ENCODE measurements at places on chromosomes 3 and 15.

- no peaks in the 10 kb centered on the region for H3K27me3 ChIP-seq
- no peaks in the 10 kb centered on the region for H3K4me1 ChIP-seq
- H3K27ac ChIP-seq, result no peak overlapping the region
- no peak overlapping the region for H3K4me3 ChIP-seq
- DNase-seq, result no peak
- no peaks in the 10 kb centered on the region for H3K36me3 ChIP-seq
Observed at GRCh38 chr15:53693729-53694475, 65.6 kb downstream of the WDR72 start.

- H3K4me3 ChIP-seq, result no peak overlapping the region
- peaks cover 2% of the 10 kb centered on the region for H3K27me3 ChIP-seq
- no peaks in the 10 kb centered on the region for H3K36me3 ChIP-seq
- no peak for DNase-seq
Observed at GRCh38 chr3:53269888-53270880, 14.4 kb upstream of the TKT start.

DNA sequence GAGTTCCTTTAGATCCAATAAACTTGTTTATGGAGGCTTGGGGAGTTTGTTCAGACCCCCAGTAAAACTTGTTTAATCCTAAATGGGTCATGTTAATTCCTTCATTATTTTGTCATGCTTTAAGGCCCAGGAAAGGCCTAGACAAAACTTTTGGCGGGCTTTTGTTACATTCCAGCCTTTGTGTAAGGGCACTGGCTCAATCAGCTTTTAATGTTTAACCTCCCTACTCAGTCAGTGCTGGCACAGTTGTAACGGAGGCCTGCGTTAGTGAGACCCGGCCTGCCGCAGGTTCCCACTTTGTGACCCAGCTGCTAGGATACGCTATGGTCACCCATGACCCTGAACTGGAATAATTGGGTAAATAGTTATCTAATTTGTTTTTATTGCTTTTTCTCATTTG lies 59.2 kb downstream of the OXSM start:
- no peak overlapping the region for H3K4me3 ChIP-seq
- no peaks in the 10 kb centered on the region for H3K36me3 ChIP-seq
- peaks cover 16% of the 10 kb centered on the region for H3K4me1 ChIP-seq
- peak overlapping the region; percentile 69 for H3K27ac ChIP-seq

GRCh38 chr3:46545818-46546630 lies 20.1 kb downstream of the LRRC2 start:
- DNase-seq, result no peak
- H3K27ac ChIP-seq, result no peak overlapping the region
- peaks cover 3% of the 10 kb centered on the region for H3K27me3 ChIP-seq
- no peaks in the 10 kb centered on the region for H3K36me3 ChIP-seq

- no peak for DNase-seq
- peak overlapping the region; percentile 89 for H3K4me3 ChIP-seq
- H3K27ac ChIP-seq, result peak overlapping the region; percentile 92
- no peaks in the 10 kb centered on the region for H3K27me3 ChIP-seq
- peaks cover 36% of the 10 kb centered on the region for H3K4me1 ChIP-seq
- H3K36me3 ChIP-seq, result peaks cover 3% of the 10 kb centered on the region
Observed at GRCh38 chr15:38454696-38455090, 766 bp downstream of the FAM98B start.

GRCh38 chr15:83858820-83859505 lies 205.0 kb downstream of the ADAMTSL3 start:
- no peaks in the 10 kb centered on the region for H3K4me1 ChIP-seq
- H3K27ac ChIP-seq, result no peak overlapping the region
- no peak overlapping the region for H3K4me3 ChIP-seq
- no peak for DNase-seq

- H3K27ac ChIP-seq, result no peak overlapping the region
- no peaks in the 10 kb centered on the region for H3K4me1 ChIP-seq
- no peaks in the 10 kb centered on the region for H3K36me3 ChIP-seq
- no peaks in the 10 kb centered on the region for H3K27me3 ChIP-seq
- H3K4me3 ChIP-seq, result no peak overlapping the region
- no peak for DNase-seq
Observed at GRCh38 chr3:116260491-116260890, 184.8 kb downstream of the LSAMP start.

DNA sequence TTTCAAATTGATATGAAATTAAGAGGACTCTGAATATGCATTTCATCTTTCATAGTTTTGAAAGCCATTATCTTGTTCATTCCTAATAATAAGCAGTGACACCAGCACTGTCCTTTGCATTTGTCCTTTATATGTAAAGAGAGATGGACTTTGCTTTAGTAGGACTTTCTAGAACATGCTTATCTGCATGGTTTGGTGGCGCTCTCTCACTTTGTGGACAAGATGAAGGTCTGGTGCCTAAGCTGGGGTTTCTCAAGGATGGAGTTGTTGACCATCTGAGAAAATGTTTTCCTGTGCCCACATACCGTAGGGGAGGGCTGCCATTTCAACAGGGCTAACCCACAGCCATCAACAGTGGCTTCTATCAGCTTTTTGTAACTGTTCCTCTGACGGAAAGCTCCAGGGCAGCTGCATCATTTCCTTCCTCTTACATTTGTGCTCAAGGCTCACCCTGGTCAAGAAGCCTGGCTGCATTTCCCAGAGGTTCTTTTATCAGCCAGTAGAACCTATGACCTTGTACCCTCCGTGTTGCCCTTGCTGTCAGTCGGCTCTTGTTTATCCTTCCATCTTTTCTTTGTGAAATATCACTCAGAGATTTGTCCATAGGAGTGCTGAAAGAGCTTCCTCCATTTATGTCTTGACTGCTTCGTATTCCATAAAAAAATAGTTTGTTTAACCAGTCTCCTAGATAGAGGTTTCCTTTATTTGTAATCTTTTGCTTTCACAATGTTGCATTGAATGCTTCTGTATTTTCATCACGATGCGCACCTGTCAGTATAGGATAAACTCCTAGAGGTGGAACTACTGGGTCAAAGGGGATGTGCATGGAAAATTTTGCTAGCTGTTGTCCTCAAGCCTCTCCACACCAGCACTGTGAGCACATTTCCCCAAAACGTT lies 44.6 kb downstream of the ABHD2 start:
- H3K4me3 ChIP-seq, result no peak overlapping the region
- no peak for DNase-seq
- peak overlapping the region; percentile 45 for H3K27ac ChIP-seq
- H3K27me3 ChIP-seq, result no peaks in the 10 kb centered on the region
- H3K4me1 ChIP-seq, result peaks cover 42% of the 10 kb centered on the region
- peaks cover 22% of the 10 kb centered on the region for H3K36me3 ChIP-seq

- no peak for DNase-seq
- no peak overlapping the region for H3K4me3 ChIP-seq
- peaks cover 4% of the 10 kb centered on the region for H3K27me3 ChIP-seq
- H3K4me1 ChIP-seq, result peaks cover 3% of the 10 kb centered on the region
- no peak overlapping the region for H3K27ac ChIP-seq
Observed at GRCh38 chr3:152511904-152512303, 243.2 kb downstream of the MBNL1 start.

DNA sequence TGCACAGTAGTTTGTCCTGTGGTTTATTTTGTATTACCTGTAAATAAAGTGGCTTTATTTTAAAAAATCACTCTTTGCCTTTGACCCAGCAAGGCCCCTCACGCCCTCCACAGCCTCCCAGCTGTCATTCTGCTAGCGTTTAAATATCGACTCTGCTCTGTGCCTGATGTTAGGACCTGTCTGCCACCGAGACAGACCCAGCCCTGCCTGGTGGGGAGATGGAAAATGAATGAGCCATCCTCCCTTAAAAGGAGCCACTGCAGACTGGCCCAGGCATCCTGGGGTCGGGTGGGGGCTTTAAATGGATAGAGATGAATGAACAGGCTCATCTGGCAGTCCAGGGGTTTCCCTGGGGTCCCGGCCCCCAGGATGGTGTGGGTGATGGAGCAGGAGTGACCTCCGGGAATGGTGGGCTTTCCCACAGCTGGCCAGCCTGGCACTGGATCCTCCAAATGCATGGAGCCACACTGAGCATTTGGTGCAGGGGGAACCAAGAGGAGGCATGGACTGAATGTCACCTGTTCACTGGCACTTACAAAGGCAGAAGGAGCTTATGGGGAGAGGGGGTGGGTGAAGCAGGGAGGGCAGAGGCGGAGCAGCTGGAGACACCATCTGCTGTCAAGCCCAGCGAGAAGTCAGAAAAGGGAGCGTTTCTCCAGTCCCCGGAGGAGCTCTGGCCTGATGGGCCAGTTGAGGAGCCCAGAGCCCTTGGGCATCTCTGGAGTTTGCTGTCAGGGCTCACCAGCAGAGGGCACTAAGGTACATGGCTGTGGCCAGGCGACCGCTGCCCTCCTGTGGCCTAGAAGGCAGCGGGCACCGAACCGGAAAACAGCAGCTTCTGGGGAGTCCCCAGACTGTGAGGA lies 11.9 kb downstream of the GRM2 start:
- H3K36me3 ChIP-seq, result no peaks in the 10 kb centered on the region
- H3K4me3 ChIP-seq, result no peak overlapping the region
- H3K4me1 ChIP-seq, result peaks cover 31% of the 10 kb centered on the region
- no peaks in the 10 kb centered on the region for H3K27me3 ChIP-seq
- no peak overlapping the region for H3K27ac ChIP-seq

DNA sequence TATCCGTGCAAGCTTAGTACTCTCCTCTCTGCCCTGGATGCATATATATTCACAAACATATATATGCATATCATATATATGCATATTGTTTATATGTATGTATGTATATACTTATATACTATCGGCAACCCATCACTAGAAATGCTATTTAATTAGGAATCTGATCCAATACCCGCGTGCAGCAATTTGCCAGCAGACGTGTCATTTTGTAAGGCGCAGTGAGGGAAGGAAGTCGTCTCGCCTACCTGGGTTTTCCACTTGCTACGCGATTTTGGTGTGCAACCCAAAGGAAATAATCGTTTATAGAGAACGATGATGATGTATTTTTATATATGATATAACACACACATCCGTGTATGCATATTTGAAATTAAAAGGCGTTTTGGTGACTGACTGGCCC lies 5.6 kb upstream of the FEZF2 start:
- peaks cover 4% of the 10 kb centered on the region for H3K4me1 ChIP-seq
- no peaks in the 10 kb centered on the region for H3K36me3 ChIP-seq
- H3K27me3 ChIP-seq, result peaks cover 67% of the 10 kb centered on the region
- H3K4me3 ChIP-seq, result no peak overlapping the region
- DNase-seq, result no peak

DNA sequence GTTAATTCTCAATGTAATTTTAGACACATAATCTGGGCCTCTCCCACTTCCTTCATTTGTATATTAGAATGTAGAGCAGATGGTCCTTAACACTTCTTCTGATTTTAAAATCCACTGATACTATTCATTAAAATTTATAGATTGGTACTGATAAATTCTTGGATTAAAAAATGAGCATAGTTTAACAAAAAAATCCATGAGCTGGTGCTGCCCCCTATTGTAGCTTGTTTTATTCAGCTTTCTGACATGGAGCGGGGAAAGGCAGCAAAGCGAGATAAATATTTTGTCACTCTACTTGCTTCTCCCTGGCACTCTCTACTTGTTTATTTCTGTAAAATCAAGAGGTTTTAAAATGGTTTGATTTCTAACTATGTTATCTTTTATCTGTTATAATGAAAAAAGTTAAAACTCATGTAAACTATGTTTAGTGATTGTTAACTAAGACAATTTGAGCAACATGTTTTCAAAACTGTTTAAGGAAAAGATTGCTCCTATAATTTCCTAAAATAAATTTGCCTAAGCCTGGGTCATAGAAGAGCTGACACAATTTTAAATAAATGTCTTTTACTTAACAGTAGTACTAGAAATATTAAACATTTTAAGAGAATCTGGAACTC lies 26.5 kb upstream of the PLOD2 start:
- DNase-seq, result peak; percentile 2
- H3K36me3 ChIP-seq, result no peaks in the 10 kb centered on the region
- H3K4me3 ChIP-seq, result no peak overlapping the region
- H3K4me1 ChIP-seq, result no peaks in the 10 kb centered on the region
- H3K27ac ChIP-seq, result no peak overlapping the region

- DNase-seq, result no peak
- no peak overlapping the region for H3K4me3 ChIP-seq
- no peaks in the 10 kb centered on the region for H3K36me3 ChIP-seq
- no peaks in the 10 kb centered on the region for H3K4me1 ChIP-seq
Observed at GRCh38 chr15:86392874-86393273, 313.2 kb downstream of the AGBL1 start.

GRCh38 chr3:12230406-12230805 lies 58.5 kb upstream of the PPARG start:
- H3K36me3 ChIP-seq, result peaks cover 4% of the 10 kb centered on the region
- no peak for DNase-seq
- no peak overlapping the region for H3K4me3 ChIP-seq
- H3K27ac ChIP-seq, result no peak overlapping the region

DNA sequence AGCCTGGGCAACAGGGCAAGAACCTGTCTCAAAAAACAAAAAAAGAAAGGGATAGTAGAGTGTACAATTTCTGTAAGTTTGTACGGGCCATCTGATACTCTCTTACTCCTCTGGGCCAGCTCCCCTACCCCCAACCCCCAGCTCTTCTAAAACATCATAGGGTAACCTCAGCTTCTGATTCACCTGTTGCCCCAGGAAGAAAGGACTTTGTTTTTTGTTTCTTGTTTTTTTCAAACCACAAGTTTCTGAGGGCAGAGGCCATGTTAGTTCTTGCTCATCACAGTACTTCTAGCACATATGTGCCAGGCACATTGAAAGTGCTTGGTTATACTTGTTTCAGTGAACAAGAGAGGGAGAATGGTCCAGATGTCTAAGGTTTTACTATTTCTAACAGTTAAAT lies 20.2 kb downstream of the ATOSA start:
- no peak overlapping the region for H3K4me3 ChIP-seq
- peaks cover 26% of the 10 kb centered on the region for H3K4me1 ChIP-seq
- H3K27ac ChIP-seq, result no peak overlapping the region
- peaks cover 14% of the 10 kb centered on the region for H3K36me3 ChIP-seq
- no peaks in the 10 kb centered on the region for H3K27me3 ChIP-seq

- no peak overlapping the region for H3K27ac ChIP-seq
- H3K4me1 ChIP-seq, result no peaks in the 10 kb centered on the region
- DNase-seq, result no peak
- peaks cover 2% of the 10 kb centered on the region for H3K27me3 ChIP-seq
- H3K4me3 ChIP-seq, result no peak overlapping the region
Observed at GRCh38 chr3:58613236-58614132, 36.3 kb upstream of the FAM107A start.

DNA sequence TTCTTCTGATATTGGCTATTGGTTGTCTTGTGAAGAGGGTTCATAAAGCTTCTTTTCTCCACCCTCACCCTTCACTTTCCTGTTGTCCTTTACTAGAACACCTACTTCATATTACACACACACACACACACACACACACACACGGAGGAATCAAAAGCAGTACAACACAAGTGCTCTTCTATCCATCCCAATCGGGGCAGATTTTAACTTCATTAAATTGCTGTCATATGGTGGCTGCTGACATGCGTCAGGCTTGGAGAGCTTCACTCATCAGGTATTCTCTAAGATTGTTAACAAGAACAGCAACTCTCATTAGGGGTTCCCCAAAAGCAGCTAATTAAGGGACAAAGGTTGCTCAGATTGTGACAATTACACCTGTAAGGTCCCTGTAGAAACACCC lies 239.1 kb upstream of the MEIS2 start:
- no peaks in the 10 kb centered on the region for H3K36me3 ChIP-seq
- no peaks in the 10 kb centered on the region for H3K27me3 ChIP-seq
- no peak for DNase-seq
- no peak overlapping the region for H3K4me3 ChIP-seq
- no peaks in the 10 kb centered on the region for H3K4me1 ChIP-seq

- DNase-seq, result no peak
- no peaks in the 10 kb centered on the region for H3K36me3 ChIP-seq
Observed at GRCh38 chr15:37009288-37009687, 91.1 kb downstream of the MEIS2 start.

GRCh38 chr15:64288577-64288976 lies 67.4 kb downstream of the CSNK1G1 start:
- H3K27me3 ChIP-seq, result no peaks in the 10 kb centered on the region
- H3K4me1 ChIP-seq, result peaks cover 14% of the 10 kb centered on the region
- peaks cover 7% of the 10 kb centered on the region for H3K36me3 ChIP-seq
- no peak overlapping the region for H3K27ac ChIP-seq
- DNase-seq, result no peak
- H3K4me3 ChIP-seq, result no peak overlapping the region

Data from activated naive CD8-positive, alpha-beta T cell treated with anti-CD3 and anti-CD28 coated beads, Interleukin-2, amount 50 U/mL, for 24 hours (primary cell).